Kidney (tissue), 22 donors: ENCODE measurements at places on chromosomes 6 and 20. TPM values are rescaled to one million over a fixed set of nuclear protein-coding genes. Genes with fewer than 3 reads are reported as not detected.

- H3K4me1 ChIP-seq: peaks cover 5% of the 10 kb centered on the region
- no peaks in the 10 kb centered on the region for H3K36me3 ChIP-seq
- no peaks in the 10 kb centered on the region for H3K27me3 ChIP-seq
- H3K27ac ChIP-seq: peak overlapping the region; percentile 84
- H3K4me3 ChIP-seq: peak overlapping the region; percentile 98
Measured at GRCh38 chr6:43426928-43427405, 374 bp upstream of the ABCC10 start.

DNA sequence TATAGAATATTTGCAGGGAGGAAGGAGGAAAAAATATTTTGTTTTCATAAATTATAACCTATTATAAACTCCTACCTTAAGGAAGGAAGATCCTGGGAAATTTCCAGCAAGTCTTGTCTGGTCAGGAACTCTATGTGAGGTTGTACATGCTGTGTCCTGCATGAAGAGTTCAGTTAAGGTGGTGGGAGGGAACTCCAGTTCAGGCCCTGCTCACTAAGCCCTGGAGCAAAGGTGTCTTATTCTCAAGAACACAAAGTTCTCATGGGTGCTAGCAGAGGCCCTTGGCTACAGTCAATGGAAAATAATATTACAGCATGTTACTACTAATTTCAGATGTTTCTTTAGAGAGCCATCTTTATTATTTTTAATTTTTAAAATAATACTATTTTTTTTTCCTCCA lies 3.8 kb upstream of the OGFRL1 start:
- no peak overlapping the region for H3K4me3 ChIP-seq
- peaks cover 7% of the 10 kb centered on the region for H3K4me1 ChIP-seq
- H3K27me3 ChIP-seq: no peaks in the 10 kb centered on the region

DNA sequence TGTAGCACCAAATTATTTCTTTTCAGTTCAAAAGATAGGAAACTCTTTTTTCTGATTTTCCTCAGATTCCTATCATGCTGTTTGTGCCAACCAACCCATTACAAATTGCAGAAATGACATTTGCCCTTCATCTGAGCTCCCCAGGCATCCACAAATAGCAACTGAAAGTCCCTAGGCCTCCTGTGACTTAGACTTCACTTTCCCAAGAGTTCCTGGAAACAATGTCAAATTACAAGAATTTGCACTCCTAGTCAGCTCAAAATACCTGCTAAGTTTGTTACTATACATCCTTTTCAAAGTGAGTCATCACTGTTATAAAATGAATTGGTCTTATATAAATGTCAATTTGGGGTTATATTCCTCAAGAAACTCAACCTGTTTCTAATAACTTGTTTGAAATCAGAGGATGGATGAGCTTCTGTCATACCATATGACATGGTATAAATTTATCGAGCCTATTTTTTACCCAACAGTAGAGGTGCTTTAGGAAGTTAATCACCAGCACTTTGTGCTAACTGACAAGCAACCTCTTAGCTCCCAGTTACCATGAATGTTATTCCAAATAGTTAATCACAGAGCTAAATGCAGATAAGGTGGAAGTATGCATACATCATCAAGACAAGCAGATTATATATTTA lies 256.5 kb downstream of the HACE1 start:
- H3K27me3 ChIP-seq: no peaks in the 10 kb centered on the region
- H3K27ac ChIP-seq: no peak overlapping the region
- no peak for DNase-seq
- no peak overlapping the region for H3K4me3 ChIP-seq

- no peaks in the 10 kb centered on the region for H3K36me3 ChIP-seq
- H3K27me3 ChIP-seq: no peaks in the 10 kb centered on the region
- H3K27ac ChIP-seq: no peak overlapping the region
- H3K4me3 ChIP-seq: no peak overlapping the region
Measured at GRCh38 chr20:59223182-59223601, 59.6 kb downstream of the ZNF831 start.

GRCh38 chr20:50543326-50543725 lies 33.1 kb downstream of the PTPN1 start:
- H3K27ac ChIP-seq: no peak overlapping the region
- H3K4me3 ChIP-seq: no peak overlapping the region
- H3K36me3 ChIP-seq: no peaks in the 10 kb centered on the region
- H3K4me1 ChIP-seq: peaks cover 22% of the 10 kb centered on the region
- no peak for DNase-seq

GRCh38 chr6:134546962-134547645 lies 229.2 kb upstream of the SGK1 start:
- no peak for DNase-seq
- H3K36me3 ChIP-seq: no peaks in the 10 kb centered on the region
- peaks cover 11% of the 10 kb centered on the region for H3K4me1 ChIP-seq
- H3K4me3 ChIP-seq: no peak overlapping the region

GRCh38 chr6:15020119-15020770 lies 225.6 kb upstream of the JARID2 start:
- H3K27ac ChIP-seq: no peak overlapping the region
- H3K4me3 ChIP-seq: no peak overlapping the region
- H3K4me1 ChIP-seq: no peaks in the 10 kb centered on the region
- no peaks in the 10 kb centered on the region for H3K36me3 ChIP-seq
- DNase-seq: no peak

DNA sequence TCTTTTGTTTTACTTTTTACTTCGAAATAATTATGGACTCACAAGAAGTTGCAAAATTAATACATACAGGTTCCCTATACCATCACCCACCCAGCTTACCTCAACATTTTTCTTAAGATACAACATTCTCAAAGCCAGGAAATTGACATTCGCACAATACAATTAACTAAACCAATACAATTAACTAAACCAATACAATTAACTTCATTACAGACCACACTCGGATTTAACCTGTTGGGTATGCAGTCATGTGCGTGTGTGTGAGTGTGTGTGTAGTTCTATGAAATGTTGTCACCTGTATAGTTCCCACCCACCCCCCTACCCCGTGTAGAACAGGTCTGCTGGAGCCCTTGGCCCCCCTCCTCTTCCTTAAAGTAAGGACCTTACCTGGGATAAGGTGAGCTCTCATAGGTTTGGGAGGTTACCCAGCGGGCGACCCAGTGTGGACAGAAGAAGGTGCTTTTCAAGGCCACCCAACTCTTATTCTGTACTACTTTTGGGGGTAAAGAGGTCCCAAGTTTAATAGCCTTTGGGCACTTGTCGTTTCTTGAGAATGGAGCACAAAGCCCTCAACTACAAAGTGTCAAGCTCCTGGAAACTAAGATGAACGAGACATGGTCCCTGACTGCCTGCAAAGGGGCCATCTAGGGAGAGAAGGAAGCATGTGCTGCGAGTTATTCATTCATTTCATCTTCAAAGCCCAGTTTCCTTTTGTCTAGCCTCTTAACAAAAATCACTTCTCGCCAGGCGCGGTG lies 544 bp upstream of the STK38 start:
- H3K36me3 ChIP-seq: no peaks in the 10 kb centered on the region
- peak overlapping the region; percentile 88 for H3K4me3 ChIP-seq
- peak overlapping the region; percentile 92 for H3K27ac ChIP-seq

DNA sequence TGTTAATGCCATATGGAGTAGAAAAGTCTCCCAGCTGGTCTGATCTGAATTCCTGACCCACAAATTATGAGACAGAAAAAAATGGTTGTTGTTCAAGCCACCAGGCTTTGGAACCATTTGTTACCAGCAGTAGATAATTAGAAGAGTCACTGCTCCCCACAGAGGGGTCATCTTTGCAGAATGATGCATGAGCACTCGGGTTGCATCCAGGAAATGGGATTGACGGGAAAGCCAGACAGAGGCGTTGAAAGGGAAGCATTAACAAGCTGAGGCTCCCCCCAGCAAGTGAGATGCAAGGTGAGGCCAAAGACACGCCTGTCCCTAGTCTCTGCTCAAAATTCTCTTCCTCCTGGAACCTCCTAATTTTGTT lies 182.5 kb downstream of the SYNDIG1 start:
- H3K4me3 ChIP-seq: no peak overlapping the region
- no peak for DNase-seq
- H3K36me3 ChIP-seq: no peaks in the 10 kb centered on the region
- H3K4me1 ChIP-seq: no peaks in the 10 kb centered on the region
- H3K27me3 ChIP-seq: no peaks in the 10 kb centered on the region

GRCh38 chr6:30913721-30914075 lies 340 bp upstream of the VARS2 start:
- H3K36me3 ChIP-seq: peaks cover 11% of the 10 kb centered on the region
- peak overlapping the region; percentile 80 for H3K27ac ChIP-seq
- H3K4me3 ChIP-seq: no peak overlapping the region
- no peak for DNase-seq
- H3K27me3 ChIP-seq: no peaks in the 10 kb centered on the region

DNA sequence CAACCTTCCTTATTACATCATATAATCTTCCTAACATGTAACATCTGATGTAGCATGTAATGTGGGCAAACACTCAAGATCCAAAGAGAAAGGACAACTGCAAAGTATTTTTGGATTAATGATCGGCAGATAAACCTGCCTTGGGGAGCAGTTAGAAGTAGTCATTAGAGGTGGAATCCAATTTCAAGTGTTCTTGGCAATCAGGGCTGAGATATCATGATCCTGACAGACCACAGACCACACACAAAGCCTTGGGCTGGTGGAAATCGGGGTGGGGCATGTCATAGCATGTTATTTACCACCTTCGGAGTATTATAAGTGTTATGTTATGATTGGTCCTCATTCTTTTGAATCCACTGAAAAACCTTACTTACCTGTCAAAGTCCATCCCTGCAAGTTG lies 16.3 kb downstream of the NCOA5 start:
- H3K36me3 ChIP-seq: peaks cover 29% of the 10 kb centered on the region
- no peak overlapping the region for H3K4me3 ChIP-seq

DNA sequence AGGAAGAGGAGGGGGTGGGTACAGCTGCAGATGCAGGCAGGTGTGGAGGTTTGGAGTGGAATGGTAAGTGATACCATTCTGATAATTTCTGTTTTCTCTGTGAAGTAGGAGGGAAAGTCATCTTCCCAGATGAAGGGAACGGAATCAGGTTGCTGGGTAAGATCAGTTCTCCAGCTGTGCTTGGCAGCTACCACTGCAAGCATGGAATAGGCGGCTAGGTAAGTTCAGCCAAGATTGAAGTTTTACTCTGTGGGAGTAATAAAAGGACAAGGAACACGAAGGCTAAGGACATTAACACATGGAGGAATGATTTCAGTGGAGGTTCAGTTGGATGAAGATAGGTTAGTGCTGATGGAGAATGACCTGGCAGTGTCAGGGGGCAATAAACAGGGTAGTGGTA lies 128.3 kb downstream of the CARMIL1 start:
- no peak overlapping the region for H3K4me3 ChIP-seq
- H3K27me3 ChIP-seq: no peaks in the 10 kb centered on the region
- no peaks in the 10 kb centered on the region for H3K36me3 ChIP-seq
- no peak for DNase-seq

GRCh38 chr6:157240960-157241311 lies 82.4 kb downstream of the TMEM242 start:
- H3K4me1 ChIP-seq: peaks cover 15% of the 10 kb centered on the region
- H3K36me3 ChIP-seq: no peaks in the 10 kb centered on the region
- no peak for DNase-seq
- peak overlapping the region; percentile 82 for H3K27ac ChIP-seq
- no peak overlapping the region for H3K4me3 ChIP-seq

- H3K4me1 ChIP-seq: peaks cover 6% of the 10 kb centered on the region
- H3K4me3 ChIP-seq: no peak overlapping the region
- no peaks in the 10 kb centered on the region for H3K27me3 ChIP-seq
- DNase-seq: no peak
Measured at GRCh38 chr6:14031516-14031915, 86.1 kb upstream of the CD83 start.

- no peaks in the 10 kb centered on the region for H3K36me3 ChIP-seq
- DNase-seq: no peak
- peaks cover 11% of the 10 kb centered on the region for H3K4me1 ChIP-seq
- H3K27me3 ChIP-seq: no peaks in the 10 kb centered on the region
- no peak overlapping the region for H3K4me3 ChIP-seq
Measured at GRCh38 chr6:129494099-129494498, 215.9 kb downstream of the ARHGAP18 start.

DNA sequence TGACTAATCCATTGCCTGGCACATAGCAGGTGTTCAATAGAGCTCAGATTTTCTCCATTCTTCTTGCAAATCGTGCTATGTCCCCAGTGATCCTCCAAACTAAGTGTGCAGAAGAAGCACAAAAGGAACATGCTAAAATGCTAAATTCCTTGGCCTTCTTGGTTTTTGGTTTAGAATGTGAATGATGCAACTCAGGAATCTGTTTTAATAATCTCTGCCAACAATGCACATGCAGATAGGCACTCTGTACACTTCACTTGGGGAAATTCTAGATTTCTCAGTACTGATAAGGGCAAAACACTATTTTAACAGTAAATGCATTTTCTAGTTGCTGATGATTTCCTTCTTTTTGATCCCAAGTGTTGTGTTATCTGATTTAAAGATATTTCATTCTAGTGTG lies 35.2 kb downstream of the SLC22A1 start:
- H3K4me3 ChIP-seq: no peak overlapping the region
- DNase-seq: no peak
- H3K27ac ChIP-seq: no peak overlapping the region

- H3K27ac ChIP-seq: no peak overlapping the region
- no peaks in the 10 kb centered on the region for H3K36me3 ChIP-seq
- no peaks in the 10 kb centered on the region for H3K27me3 ChIP-seq
Measured at GRCh38 chr6:141677598-141678211, 455.0 kb upstream of the GJE1 start.

DNA sequence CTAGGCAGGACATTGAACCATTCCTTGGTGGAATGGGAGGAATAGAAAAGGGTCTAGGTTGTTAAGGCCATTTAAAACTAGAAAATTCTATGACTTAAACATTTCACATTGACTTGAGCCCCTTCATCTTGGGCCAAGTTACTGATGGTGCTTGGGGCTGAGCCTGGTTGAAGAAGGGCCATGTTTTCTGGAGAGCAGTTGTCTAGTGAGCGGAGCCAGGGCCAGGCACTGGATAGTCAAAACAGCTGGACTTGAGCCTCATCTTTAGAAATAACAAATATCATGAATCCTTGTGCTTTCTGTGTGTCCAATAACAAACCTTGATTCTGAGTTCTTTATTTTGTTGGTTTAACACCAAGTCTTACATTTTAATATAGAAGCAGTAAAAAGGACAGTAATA lies 134.6 kb upstream of the TCF21 start:
- H3K4me1 ChIP-seq: no peaks in the 10 kb centered on the region
- no peak overlapping the region for H3K4me3 ChIP-seq
- H3K27ac ChIP-seq: no peak overlapping the region
- H3K36me3 ChIP-seq: no peaks in the 10 kb centered on the region
- H3K27me3 ChIP-seq: no peaks in the 10 kb centered on the region

DNA sequence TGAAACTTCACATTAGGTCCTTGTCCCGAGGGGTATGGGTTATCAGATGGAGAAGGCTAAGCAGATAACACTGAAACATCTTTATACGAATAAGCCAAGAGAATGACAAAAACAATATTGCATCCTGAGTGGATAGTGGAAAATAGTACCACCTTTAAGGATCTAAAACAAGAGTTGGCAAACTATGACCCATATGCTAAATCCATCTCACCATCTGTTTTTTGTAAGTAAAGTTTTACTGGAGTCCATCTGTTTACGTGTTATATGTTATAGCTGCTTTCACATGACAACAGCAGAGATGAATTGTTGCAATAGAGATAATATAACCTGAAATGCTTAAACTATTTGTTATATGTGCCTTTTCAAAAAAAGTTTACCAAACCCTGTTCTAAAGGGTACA lies 76.1 kb upstream of the TRDN start:
- no peak overlapping the region for H3K4me3 ChIP-seq
- no peaks in the 10 kb centered on the region for H3K4me1 ChIP-seq
- no peak for DNase-seq
- H3K27me3 ChIP-seq: no peaks in the 10 kb centered on the region

SSTR4 gene
- not detected for polyA plus RNA-seq

MUC22 gene
- polyA plus RNA-seq: not detected

GRM4 gene
- not detected for polyA plus RNA-seq

TINAG gene
- polyA plus RNA-seq: 73.0 TPM

GTSF1L gene
- polyA plus RNA-seq: not detected

PLTP gene
- 790 TPM for polyA plus RNA-seq

UST gene
- 3.2 TPM for polyA plus RNA-seq
